ENCODE measurements at places on chromosomes 1 and 21.

DNA sequence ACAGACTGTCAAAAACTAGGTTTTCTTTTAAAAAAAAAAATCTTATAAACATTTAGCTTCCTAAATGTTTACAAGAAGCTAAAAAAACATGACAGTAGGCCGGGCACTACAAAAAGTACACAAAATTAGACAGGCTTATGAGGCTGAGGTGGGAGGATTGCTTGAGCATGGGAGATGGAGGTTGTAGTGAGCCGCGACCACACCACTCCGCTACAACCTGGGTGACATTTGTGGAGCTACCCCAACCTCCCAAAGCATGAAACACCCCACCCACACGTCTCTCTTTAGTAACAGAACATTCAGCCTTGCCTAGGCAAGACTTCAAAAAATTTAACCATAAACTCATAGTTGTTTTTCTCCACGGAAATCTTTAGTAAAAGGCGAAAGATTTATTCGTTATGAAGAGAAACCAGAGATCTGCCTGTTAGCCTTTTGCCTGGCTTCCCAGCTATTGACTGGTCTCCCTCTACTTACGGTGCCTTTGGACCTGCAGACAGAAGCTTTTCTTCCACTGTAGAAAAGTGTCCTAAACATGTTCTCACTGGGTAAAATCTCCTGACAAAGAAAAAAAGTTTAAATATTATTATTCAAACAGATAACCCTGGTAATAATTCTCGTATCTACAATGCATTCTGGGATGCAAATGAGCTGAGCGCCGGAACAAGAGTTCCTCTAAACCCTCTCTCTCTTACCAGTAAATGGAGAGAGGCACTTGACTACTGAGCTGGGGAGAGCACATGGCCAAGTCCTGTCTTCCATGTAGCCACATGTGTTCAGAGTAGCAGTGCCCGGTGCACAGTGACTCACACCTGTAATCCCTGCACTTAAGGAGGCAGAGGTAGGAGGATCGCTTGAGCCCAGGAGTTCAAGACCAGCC, 9.2 kb downstream of the RNU5D-1 start:
- peak; percentile 58 for DNase-seq

- no peak for DNase-seq
These were observed 76.6 kb downstream of the DMRTA2 start for GRCh38 chr1:50346621-50347020.

- no peak for DNase-seq
These were observed 220.5 kb upstream of the MAP1LC3C start for GRCh38 chr1:242219298-242219901.

- DNase-seq = peak; percentile 14
These were observed 17.0 kb downstream of the DHRS3 start for GRCh38 chr1:12600880-12601633.

GRCh38 chr1:207336559-207337467, 15.3 kb downstream of the CD55 start:
- no peak for DNase-seq

- no peak for DNase-seq
These were observed 147.0 kb downstream of the POU2F1 start for GRCh38 chr1:167367705-167368104.

GRCh38 chr21:38768471-38769063, 37.2 kb upstream of the ETS2 start:
- no peak for DNase-seq

DNA sequence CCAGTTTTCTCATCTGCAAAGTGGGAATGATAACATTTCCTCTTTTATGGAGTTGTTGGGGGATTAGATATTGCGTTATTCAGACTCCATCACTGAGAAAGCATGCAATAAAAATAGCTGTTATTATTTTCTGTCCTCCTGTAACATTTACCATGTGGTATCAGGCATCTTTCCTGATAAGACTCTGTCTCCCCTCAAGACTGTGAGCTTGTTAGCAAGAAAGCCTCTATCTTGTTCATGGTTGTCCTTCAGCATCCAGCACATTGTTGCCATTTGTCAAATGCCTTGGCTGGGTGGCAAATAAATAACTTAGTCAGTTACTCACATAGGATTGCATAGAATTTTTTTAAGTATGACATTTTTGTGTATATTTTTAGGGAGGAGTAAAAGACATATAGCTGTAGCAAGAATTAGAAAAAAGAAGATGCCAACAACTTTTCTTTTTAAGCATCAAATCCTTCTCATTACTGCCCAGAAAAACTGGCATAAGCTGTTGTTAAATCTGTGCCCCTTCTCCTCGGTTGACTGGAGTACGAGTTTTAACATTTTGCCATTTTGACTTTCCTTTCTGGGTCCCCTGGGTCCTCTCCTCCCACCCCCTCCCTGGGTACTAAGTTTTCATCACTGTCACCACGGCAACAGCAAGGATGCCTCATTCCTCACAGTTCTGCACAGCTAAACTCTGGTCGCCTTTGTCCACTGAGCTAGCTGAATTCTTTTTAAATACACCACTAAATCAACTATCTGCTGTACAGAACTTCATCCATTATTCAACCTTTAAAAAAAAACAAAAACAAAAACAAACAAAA, 1.0 kb upstream of the JAM2 start:
- DNase-seq = no peak

GRCh38 chr1:203906932-203907331, 45.5 kb downstream of the SNRPE start:
- no peak for DNase-seq

DNA sequence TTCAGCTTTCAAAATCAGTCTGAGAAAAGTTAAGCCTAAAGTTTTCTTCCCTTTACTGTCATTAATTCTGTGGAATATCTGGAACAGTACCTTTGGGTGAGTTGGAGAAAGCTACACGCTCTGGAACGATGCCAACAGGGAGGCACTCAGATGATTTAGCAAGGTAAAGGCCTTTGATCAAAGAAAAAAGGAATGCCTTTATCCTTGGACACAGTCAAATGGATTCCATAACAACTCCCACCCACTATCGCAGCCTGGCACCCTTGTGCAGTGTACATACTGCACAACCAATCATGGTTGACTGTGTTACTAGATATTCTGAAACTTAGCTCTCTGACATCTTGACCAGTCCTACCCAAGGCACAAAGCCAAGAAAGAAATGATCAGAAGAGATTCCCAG, 218.7 kb downstream of the PATJ start:
- DNase-seq = no peak

DNA sequence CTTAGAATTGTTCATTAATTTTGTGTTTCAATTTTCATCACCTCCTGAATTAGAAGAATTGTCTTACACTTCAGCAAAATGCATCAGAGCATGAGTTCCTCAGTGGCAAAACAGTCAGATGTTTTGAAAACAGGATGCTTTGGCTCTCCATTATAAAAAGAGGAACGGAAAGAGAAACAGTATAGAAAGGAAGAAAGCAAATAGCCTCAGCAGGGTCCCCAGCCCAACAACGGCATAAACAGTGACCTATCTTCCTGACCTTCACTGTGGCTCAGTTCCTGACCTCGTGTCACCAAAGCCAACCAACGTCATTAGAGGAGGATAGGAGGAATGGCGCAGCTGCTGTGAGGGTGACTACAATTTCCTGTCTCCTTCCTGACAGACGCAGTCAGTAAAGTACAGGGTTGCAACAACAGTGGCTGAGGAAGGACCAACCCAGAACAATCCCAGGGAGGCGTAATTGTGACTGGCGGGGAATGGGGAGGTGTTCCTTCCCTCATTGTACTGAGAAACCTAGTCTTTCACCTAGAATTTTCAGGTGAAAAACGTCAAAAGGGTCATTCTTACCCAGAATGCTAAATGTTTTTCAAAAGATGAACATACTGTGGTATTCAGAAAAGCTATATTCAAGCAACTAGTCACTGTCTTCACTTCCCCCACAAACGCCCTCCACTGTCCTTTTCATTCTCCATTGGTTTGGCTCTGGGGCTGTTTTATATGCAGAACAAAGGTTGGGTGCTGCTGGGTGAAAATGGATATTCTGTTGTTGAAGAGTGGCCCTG, 197.9 kb upstream of the SGIP1 start:
- DNase-seq = no peak

- DNase-seq = no peak
These were observed 261.8 kb downstream of the FOXD2 start for GRCh38 chr1:47699492-47700235.

- DNase-seq = peak; percentile 66
These were observed 30.0 kb upstream of the SGIP1 start for GRCh38 chr1:66503841-66504470.

DNA sequence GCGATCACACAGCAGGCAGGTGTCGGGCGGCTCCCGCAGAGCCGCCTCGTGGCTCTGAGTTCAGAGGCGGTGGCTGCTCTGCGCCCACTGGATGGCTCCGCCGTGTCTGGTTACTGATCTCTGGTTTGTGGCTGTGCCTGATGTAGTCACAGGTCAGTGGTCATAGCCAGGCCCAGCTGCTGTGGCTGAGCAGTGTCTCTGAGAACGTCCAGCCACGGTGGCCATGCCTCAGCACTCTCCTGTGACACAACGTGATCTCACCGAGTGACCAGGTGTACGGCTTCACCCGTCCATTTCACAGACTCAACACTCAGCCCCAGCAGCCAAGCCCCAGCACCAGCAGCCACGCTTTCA, 61.2 kb downstream of the KCNN3 start:
- no peak for DNase-seq

GRCh38 chr1:230940848-230941247, 37.8 kb downstream of the TTC13 start:
- no peak for DNase-seq

- peak; percentile 79 for DNase-seq
These were observed 209.2 kb upstream of the GRIK3 start for GRCh38 chr1:37243368-37244082.

- DNase-seq = no peak
These were observed 245 bp upstream of the TMEM269 start for GRCh38 chr1:42784547-42784945.

GRCh38 chr21:36027347-36027746, 33.0 kb downstream of the SETD4 start:
- no peak for DNase-seq

- no peak for DNase-seq
These were observed 3.1 kb upstream of the SRP9 start for GRCh38 chr1:225774281-225775147.

- DNase-seq = no peak
These were observed 10.7 kb downstream of the SLC9A1 start for GRCh38 chr1:27144049-27144748.

- DNase-seq = no peak
These were observed 361.7 kb downstream of the PRDM2 start for GRCh38 chr1:14061722-14062121.

- DNase-seq = no peak
These were observed 58.9 kb downstream of the PTPN14 start for GRCh38 chr1:214492401-214493075.

Data from NCI-H345 (cell line).